ENCODE measurements at places on chromosomes 16 and 17.

- peak; percentile 61 for DNase-seq
Measured at GRCh38 chr17:17812211-17813054, 24.4 kb downstream of the SREBF1 start.

DNA sequence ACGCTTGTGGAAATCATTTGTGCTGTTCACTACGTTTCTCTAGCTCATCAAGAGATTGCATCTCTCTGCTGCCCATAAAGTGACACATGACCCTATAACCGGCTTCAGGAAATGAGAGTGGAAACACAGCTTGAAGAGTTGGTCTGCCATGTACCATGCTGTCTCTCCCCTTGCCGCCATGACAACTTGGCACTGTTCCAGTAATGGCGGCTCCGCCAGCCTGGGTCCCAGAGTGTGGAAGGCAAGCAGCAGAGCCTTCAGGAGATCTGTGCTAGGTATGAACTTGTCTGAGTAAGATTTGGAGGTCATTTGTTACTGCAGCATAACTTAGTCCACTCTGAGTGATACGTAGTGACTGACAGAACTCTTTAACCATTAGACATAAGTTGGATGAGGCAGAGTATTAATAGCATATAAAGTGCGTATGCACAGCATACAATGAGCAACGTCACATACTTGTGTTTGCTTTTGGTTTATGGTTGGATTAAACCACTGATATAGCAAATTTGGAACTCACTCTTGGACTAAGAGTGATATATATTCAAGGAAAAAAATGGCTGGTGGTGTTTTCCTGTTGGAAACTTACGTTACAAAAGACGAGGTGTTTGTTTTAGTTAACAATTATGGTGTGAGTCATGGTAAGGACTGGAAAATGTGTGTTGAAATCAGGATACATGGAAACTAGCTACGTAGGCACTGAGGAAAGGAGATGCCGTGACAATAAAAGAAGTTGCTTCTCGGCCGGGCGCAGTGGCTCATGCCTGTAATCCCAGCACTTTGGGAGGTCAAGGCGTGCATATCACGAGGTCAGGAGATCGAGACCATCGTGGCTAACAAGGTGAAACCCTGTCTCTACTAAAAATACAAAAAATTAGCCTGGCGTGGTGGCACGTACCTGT lies 24.4 kb upstream of the PMP22 start:
- DNase-seq: no peak

DNA sequence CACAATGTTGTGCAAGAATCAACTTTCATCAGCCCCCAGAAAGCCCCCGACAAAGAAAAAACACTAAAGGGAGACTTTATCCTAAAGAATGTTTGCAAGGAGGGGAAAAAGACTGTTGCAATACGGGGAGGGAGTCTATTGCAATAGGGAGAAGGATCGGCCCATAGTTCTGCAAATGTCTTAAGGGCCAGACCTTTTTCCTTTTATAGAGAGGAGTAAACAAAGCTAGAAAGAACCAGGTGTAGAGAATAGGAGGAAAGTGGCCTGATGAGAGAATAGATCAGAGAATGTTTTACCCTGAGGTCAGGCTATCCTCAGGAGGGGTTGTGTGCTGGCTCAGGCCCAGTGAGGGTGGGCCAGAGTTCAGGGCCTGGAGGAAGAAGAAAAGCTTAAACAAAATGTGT lies 8.7 kb upstream of the CAVIN1 start:
- DNase-seq: no peak

DNA sequence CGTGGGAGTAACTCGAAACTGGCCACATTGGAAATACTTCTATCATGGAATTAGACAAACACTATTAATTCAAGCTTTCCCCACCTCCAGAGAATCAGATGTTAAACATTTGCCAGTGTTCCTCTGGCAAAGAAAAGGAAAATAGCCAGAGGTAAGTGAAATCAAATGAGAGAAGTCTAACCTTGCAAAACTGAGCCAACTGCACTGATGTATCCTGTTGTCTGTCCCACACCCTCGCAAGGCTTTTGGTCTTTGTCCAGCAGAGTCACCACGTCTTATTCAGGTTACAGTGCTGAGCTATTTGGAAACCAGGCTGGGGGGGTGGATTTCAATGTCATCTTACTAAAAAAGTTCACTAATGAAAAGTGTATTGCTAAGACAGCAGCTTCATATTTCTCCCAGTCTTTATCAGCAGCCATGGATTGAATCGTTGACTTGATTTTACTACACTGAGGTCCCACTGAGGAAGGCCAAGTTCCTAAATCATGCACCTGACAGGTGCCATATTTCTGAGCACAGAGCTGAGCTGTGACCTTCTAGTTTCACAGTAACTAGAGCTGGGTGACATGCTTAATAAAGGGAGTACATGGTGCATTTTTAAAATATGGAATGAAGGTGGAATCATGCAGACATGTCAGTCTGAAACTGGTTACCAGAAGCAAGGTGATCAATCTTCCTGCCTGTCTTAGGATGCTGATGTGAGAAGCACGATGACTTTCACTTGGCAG lies 85.2 kb upstream of the HSBP1 start:
- no peak for DNase-seq

- DNase-seq: no peak
Measured at GRCh38 chr16:1688807-1689560, 10.9 kb downstream of the JPT2 start.

GRCh38 chr16:50778284-50779163 lies 36.6 kb downstream of the CYLD start:
- no peak for DNase-seq

- no peak for DNase-seq
Measured at GRCh38 chr17:42900460-42901331, at the start of gene G6PC1. Gene G6PC1, plus strand, starts transcription at chr17:42900799. Its CDS starts 78 bp downstream, at chr17:42900877.

- DNase-seq: no peak
Measured at GRCh38 chr16:78269256-78269655, 169.8 kb downstream of the WWOX start.

DNA sequence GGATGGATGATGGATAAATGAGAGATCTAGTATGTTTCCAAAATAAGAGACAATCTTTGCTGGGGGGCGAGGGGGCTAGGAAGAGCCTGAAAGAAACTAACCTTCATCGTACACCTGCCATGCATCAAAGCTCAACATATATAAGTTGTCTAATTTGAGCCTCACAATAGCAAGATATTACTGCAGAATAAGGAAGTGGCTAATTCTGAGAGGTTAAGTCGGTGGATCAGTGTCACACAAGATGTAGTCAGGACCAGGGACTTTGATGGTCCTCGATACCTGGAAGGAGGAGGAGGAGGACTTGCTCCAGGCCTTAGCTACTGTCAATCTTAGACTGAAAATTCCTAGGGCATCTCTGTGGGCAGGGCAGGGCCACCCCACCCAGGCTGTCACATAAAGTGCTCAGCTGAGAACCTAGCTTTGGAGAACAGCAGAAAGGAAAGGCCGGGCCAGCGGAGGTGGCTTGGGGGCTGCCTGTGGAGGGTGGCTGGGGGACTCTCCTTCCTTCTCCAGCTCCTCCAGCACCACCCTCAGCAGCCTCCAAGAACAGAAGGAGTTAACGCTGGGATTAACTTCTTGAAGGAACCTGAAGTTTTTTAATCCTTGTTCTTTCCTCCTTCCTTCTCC lies 460 bp upstream of the SLC13A2 start:
- no peak for DNase-seq

GRCh38 chr16:15682105-15682570 lies 32.1 kb downstream of the NDE1 start:
- peak; percentile 38 for DNase-seq

DNA sequence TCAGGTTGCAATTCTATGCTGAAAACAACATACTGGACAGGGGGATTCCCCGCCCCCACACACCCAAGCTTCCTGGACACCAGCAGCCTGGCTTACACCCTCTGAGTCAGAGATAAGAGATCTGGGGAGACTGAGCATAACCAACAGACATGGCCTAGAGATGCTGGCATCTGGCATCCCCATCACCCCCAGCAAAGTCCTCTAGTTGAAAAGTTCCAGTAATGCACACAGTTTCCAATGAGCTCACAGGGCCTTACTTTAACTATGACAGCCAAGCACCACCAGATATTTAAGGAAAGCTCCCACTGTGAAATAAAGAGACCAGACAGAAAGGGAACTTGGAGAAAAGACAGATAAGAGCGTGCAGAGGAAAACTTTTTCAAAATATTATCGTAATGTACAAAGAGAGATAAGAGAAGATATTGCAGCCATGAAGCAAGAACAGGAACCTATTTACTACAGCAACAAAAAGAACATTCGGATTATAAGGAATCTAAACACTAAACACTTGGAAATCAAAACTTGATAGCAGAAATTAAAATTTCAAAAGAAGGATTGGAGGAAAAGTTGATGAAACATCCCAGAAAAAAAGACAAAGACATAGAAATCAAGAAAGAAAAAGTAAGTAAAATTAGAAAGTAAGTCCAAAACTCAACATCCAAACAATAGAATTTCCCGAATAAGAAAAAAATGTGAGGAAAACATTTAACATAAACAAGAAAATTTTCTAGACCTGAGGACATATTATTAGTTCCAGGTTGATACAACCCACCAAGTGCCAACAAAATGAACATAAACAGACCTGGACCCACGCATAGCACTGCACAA lies 17.2 kb upstream of the ALOX15 start:
- no peak for DNase-seq

DNA sequence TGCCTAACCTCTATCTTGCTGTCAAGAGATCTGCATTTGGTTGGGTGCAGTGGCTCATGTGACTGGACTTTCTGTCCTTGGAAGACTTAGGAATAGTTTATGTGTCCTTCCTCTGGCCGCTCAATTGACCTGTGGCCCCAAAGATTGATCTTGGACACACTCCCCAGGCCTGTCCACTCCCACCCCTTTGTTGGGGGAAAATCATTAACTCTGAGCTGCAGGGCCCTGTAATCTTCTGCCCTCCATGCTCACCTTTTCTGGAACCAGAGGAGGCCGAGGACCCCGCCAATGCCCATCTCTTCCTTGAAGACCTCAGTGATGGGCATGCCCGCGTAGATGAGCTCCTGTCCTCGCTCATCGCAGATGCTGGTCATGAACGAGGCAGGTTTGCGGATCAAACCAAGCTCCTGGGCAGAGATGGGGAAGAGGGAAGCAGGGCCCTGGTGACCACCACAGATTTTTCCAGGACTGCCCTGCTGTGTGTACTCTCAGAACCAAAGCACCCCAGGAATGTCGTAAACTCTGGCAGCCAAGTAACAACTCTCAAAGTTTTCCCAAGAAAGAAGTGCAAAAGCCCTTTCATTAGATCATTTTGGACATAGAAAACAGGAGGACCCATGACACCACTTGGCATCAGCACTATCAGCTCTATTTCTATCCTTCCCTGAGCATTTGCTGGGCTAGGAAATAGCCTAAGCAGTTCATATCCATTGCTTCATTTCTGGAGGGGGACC lies 8.5 kb upstream of the KLHL11 start:
- DNase-seq: no peak

GRCh38 chr16:31678649-31679325 lies 151.1 kb downstream of the AHSP start:
- DNase-seq: no peak

DNA sequence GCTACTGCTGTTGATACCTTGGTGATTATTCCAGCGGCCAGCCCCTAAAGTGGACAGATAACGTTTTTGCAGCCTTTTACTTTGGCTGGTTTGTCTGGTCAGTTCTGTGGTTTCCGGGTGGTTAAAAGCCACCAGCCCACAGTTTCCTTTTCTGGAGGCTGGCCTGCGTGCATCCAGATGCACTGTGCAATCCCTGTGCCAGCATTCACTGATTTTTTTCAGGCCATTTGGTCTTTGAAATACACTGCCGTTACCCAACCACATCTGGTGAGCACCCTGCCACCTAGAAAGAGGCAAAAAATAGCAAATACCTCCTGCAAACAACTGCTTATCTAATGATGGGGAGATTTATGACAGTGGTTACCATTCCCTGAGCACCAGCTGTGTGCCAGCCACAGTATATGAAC lies 797 bp downstream of the NUDT7 start:
- peak; percentile 48 for DNase-seq

GRCh38 chr17:73205459-73205961 lies 12.7 kb downstream of the COG1 start:
- no peak for DNase-seq

DNA sequence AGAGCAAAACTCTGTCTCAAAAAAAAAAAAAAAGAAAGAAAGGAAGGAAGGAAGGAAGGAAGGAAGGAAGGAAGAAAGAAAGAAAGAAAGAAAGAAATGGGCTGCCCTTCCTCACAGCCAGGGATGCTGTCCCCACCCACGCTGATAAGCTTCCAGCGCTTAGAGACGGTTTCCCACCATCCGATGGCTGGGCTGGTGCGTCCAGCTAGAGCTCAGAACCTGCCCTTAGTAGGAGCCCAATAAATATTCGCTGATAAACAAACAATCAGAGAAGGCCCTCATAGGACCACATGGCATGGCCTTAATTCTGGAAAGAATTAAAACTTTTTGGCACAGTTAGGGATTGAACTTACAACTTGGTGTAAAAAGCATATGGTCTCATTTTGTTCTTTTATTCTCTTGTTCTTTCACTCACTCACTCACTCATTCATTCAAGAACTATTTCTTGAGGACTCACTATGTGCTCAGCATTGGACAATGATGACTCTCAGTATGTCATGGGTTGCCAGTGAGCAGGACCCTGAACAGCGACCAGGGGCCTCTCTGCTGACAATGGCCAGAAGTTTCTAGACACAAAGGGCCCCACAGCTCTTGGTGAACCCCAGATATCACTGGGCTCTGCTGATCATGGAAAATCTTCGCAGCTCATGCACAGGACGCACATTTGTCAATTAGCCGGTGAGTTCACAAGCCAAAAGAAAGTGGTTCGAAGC lies 32.5 kb upstream of the TNRC6C start:
- no peak for DNase-seq

- DNase-seq: no peak
Measured at GRCh38 chr17:37465069-37465616, 24.5 kb upstream of the DUSP14 start.

DNA sequence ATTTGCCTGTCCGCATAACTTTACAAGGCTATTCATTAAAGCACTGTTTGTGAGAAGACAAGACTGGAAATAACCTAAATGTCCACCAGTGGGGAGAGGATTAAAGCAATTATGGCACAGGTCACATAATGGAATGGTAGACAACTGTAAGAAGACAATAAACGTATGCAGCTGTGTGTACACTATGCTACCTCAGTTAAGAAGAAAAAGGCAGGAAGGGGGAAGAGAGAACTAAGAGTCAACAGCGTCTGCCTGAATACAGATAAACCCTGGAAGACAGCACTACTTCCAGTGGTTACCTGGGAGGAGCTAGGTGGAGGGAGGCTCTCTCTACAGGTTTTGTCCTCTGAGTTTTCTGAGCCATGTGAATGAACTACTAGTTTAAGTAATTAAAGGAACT lies 15.3 kb downstream of the CREBBP start:
- no peak for DNase-seq

GRCh38 chr17:64920026-64920418 lies 744 bp upstream of the LRRC37A3 start:
- DNase-seq: no peak

All from RPMI8226 (cell line).